ENCODE measurements at places on chromosomes 7 and 10. TPM values are rescaled to one million over a fixed set of nuclear protein-coding genes. Genes with fewer than 3 reads are reported as not detected.

DNA sequence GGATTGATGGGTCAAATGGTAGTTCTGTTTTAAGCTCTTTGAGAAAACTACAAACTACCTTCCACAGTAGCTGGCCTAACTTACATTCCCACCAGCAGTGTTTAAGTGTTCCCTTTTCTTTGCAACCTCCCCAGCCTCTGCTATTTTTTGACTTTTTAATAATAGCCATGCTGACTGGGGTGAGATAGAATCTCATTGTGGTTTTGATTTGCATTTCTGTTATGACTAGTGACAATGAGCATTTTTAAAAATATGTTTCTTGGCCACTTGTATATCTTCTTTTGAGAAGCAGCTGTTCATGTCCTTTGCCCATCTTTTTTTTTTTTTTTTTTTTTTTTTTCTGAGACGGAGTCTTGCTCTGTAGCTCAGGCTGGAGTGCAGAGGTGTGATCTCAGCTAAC is 155.2 kb upstream of the BMPER start:
- no peak for DNase-seq

The MTPN gene
- total RNA-seq = 109 TPM

DNA sequence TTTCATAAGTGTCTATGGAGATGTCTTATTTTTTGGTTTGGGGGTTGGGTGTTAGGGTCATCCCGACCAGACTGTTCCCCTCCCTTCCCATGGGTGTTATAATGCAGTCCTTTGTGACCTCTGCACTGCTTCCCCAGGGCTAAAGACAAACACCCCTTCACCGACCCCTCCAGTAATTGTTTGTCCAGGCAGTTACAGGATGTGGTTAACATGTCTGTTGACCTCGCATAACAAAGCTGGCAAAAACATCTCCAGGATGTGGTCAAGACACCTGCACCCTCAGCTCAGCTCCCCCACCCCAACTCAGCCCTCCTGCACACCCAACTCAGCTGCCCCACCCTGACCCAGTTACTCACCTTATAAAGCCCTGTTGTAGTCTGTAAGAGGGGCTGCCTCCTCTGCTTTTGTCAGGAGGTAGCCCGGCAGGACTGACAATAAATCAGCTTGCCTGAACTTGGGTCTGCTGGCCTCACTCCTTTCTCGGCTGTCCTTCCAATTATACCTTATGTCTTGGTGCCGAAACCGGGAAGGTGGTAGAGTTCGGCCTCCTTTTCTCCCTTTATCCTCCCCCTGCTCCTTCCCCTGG is 102.2 kb downstream of the ZNF92 start:
- peak; percentile 82 for DNase-seq

The TMEM176A gene
- total RNA-seq = not detected

The EPDR1 gene
- 0.93 TPM for total RNA-seq

GRCh38 chr10:119545310-119545709 is 2.8 kb upstream of the RGS10 start:
- no peak for DNase-seq

DNA sequence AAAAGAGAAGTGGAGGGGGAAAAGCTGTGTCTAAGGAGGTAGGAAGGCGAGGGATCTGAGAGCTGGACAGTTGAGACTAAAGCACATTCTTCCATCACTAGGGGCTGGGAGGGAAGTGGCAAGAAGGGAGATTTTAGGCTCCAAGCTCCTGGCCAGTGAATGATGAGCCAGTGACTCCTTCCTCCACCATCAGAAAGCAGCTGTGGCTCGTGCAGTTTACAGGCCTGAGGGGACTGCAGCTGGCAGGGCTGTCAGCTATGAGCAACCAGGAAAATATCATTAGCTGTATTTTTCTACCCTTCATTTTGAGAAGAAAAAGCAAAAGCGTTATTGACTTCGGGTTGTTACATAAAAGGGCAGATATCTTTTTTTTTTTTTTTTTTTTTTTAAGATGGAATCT is 60.7 kb downstream of the GPAM start:
- DNase-seq = no peak

GRCh38 chr7:158595068-158595467 is 7.4 kb upstream of the PTPRN2 start:
- no peak for DNase-seq

DNA sequence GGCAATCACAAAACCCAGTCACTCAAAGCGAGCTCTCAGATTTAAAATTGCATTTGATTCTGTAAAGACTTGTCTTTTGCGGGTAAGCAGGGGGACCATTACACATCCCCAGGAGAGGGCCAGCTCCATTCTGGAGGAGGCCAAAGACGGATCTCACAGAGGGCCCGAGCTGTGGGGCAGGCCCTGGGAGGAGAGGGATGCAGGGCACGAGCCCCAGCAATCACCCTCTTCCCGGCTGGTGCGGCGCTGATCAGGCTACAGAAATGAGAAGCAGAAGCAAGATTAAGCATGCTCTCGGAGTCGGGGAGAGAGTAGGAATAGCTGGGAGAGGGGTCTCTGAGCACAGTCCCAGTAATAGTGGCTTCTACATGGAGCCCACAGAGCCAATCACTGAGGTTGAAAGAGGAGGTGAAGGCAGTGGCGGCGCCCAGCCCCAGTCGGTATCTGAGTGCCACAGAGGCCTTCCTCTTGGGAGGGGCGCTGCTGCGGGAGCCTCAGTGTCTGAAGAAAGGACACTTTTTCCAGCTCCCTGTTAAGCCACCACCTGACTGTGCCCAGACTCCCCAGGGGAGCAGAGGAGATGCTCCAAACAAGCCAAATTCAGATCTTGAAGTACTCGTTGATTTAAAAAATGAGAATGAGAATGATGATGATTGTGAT is 7.1 kb downstream of the CXCL12 start:
- DNase-seq = no peak

DNA sequence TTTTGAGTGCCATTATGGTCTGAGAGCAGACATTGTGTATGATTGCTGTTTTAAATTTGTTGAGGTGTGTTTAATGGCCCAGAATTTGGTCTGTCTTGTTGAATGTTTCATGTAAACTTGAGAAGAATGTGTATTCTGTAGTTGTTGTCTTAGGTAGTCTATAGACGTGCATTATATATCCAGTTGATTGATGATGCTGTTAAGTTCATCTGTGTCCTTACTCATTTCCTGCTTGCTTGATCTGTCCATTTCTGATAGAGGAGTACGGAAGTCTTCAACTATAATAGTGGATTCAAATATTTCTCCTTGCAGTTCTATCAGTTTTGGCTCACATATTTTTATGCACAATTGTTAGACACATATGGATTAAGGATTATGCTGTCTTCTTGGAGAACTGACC is 16.0 kb downstream of the PTPN12 start:
- no peak for DNase-seq

- no peak for DNase-seq
These were observed 137.4 kb upstream of the CDC14C start for GRCh38 chr7:48786951-48787350.

DNA sequence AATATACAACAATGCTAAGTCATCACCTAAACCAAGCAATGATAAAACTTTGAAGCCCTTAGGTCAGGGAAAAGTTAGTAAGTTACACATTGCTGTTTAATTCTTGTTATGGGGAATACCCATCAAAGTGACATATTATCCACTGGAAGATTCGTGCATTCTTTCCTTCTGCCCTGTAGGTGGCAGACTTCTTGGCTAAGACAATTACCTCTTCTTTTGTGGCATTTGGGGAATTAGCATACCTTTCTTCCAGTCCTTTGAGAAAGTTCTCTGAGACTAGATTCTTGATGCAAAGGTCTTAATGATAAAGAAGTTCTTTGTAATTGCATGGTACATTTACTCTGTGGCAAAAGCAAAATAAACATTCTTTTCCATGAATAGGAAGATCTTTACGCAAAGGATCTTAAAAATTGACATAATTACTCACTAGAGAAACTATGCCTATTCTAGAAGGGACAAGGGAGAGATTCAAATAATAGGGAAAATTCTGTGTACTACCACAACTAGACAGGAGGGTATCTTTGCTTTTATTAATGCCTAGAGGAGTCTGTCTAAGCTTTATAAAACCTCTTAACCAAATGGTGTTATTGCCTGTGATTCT is 395.9 kb downstream of the GRM8 start:
- no peak for DNase-seq

The PDE1C gene
- not detected for total RNA-seq

GRCh38 chr10:8588135-8588534 is 533.6 kb downstream of the GATA3 start:
- DNase-seq = no peak

DNA sequence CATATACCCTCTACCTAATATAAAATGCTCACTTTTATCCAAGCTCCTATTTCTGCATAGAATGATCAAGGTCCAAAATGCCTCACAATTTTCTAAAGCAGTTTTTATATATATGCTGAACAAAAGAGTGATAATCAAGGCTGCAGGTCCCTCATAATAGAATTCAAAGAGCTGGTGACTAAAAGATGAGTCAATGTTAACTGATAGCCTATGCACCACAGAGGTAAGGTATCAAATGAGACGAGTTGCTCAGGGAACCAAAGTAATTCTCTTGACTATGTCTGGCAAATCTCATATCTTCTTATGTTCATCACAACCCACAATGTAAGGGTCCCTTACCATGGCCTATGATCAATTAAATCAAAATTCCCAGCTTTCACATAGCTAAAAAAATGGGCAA is 15.2 kb downstream of the PDZD8 start:
- DNase-seq = no peak

The KCNH2 gene
- not detected for total RNA-seq

GRCh38 chr10:71213127-71213621 is 804 bp downstream of the UNC5B start:
- peak; percentile 60 for DNase-seq

- no peak for DNase-seq
These were observed 728.5 kb downstream of the TNS3 start for GRCh38 chr7:46853451-46853850.

GRCh38 chr7:23696916-23697441 is 13.0 kb upstream of the STK31 start:
- peak; percentile 66 for DNase-seq

- DNase-seq = no peak
These were observed 18.0 kb downstream of the STX1A start for GRCh38 chr7:73701357-73701995.
